ENCODE measurements at places on chromosomes 4 and X. TPM values are rescaled to one million over a fixed set of nuclear protein-coding genes. Genes with fewer than 3 reads are reported as not detected.

Gene NSG1
- 66.3 TPM for total RNA-seq

Gene GYPE
- 5.7 TPM for total RNA-seq

Gene KLHL4
- not detected for total RNA-seq

Gene CLTRN
- 0.68 TPM for total RNA-seq

Gene GLOD5
- not detected for total RNA-seq

Gene ZCCHC18
- total RNA-seq = 26.2 TPM

Gene SULT1E1
- not detected for total RNA-seq

Gene UCP1
- not detected for total RNA-seq

DNA sequence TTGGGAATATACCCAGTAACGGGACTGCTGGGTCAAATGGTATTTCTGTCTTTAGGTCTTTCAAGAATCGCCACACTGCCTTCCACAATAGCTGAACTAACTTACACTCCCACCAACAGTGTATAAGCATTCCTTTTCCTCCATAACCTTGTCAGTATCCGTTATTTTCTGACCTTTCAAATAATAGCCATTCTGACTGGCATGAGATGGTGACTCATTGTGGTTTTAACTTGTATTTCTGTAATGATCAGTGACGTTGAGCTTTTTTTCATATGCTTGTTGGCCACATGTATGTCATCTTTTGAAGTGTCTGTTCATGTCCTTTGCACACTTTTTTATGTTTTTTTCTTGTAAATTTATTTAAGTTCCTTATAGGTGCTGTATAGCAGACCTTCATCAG is 81.2 kb downstream of the ADAM29 start:
- no peak for DNase-seq

- DNase-seq = no peak
Measured at GRCh38 chrX:51215266-51215665, 117.4 kb upstream of the NUDT10 start.

DNA sequence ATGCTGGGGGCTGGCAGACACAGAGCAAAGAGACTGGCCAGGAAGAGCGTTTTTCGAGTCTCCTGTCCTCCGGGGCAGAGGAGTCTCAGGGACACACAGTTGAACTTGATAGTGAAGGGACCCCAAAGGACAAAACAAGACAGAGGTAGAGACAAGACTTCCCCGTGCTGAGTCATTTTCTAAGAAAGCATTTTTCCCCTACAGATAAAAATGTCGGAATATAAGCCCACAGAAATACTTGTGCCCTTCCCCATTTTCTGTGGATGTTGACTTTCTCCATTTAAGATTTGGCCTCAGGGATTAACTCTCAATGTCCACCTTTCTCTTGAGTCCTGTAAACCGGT is 523 bp upstream of the BTK start:
- no peak for DNase-seq

GRCh38 chr4:94448815-94449375 is 2.8 kb upstream of the PDLIM5 start:
- no peak for DNase-seq

DNA sequence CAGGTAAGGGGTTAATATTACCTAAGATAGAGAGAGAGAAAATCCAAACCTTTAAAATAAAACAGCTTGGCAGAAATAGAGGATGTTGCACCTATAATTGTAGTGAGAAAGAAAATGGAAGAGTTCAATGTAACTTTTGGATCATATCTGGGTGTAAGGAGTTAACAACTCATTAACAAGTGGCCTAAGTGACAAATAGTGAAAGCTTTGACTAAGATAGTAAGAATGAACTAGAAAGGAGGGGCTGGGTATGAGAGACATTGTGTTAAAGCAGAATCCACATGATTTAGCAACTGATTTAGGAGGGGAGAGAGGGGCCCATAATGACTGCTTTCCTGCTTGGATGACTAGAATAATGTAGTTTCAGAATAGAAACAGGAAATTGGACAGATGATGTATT is 761.0 kb downstream of the IL1RAPL1 start:
- no peak for DNase-seq

DNA sequence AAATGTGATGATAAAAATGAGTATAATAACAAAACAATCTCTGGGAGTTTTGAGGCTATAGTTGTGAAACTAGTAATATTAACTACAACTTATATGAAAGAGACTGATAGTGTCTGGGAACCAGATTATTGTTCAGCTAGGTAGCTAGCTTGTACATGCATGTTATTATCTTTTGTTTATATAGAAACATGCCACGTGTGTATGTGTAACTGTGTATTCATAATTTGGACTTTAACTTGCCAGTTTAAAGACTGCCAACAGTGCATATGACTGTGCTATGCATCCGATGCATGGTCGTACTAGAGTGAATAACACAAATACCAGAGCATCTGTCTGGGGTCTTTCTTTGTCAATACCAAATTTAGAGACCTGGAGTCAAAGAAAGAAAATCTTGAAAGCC is 92.2 kb downstream of the ADGRL3 start:
- DNase-seq = no peak

- DNase-seq = no peak
Measured at GRCh38 chr4:17327591-17327990, 184.3 kb downstream of the QDPR start.

DNA sequence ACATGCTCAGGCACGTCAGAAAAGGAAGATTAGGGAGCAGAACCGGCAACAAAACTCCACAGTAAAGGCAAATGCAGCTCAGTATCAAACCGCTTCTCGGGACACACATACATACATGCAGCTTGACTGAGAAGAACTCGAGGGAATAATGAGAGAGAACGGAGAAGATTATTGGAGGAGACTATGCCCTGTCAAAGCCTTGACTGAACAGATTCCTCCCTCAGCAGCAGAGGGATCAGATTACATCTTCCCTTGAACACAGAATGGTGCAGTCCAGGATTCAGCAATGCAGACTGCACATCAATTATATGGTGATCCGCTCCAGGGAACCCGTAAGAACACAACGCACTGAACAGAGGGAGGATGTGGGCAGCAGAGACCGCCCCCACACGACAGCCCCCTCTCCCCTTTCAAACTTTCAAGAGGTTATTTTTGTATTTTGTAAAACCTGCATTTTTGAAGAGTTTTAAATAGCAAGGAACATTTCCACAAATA is 183.2 kb downstream of the FBXW7 start:
- peak; percentile 69 for DNase-seq

GRCh38 chr4:60780874-60781273 is 419.3 kb upstream of the ADGRL3 start:
- no peak for DNase-seq

- DNase-seq = no peak
Measured at GRCh38 chrX:31117266-31117665, 45.4 kb upstream of the FTHL17 start.

DNA sequence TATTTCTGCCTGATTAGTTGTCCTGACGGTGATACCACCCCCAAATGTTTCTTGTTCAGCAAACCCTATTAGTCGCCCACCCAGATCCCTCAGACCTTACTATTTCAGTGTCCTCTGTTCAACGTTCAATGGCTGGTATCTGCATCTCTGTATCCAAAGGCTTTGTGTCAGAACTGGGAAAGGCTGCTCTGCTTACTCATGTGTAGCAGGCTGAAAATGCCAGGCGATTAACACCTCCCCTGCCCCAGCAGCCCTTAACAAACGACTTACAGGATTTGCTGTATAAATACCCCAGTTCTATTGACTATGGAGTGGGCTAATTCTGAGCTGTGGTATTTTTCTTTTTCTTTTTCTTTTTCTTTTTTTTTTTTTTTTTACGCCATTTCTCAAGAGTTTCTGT is 415.0 kb downstream of the ZNF674 start:
- DNase-seq = no peak

GRCh38 chrX:35276115-35276514 is 333.5 kb downstream of the FAM47B start:
- no peak for DNase-seq

DNA sequence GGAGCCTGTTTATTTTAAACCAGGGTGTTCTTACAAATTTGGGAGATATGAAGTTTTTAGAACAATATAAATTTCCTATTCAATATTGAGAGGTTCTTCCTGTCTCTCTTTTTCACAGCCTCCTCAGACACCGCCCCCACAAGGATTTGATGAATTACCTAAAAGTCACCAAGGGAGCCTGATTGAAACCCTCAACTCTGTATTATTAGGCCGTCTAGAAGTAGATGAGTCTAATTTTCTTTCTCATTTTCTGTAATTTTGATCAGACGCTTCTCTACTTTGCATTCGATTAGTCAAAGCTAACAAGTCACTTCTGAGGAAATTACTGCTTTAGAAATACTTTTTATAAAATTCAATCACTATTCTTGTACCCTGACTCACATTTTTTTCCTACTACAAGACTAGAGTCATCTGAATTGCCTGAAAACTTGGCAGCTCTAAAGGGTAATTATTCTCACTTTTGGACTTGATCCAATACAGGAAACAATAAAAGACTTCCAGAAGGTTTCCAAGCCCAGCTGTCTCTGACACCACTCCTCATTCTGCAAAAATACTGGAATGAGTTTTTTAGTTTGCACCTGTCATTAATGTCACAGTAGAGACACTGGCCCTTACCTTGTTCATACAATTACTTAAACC is 111.2 kb downstream of the ELOVL6 start:
- no peak for DNase-seq

- no peak for DNase-seq
Measured at GRCh38 chrX:12349201-12349600, 210.9 kb downstream of the FRMPD4 start.

DNA sequence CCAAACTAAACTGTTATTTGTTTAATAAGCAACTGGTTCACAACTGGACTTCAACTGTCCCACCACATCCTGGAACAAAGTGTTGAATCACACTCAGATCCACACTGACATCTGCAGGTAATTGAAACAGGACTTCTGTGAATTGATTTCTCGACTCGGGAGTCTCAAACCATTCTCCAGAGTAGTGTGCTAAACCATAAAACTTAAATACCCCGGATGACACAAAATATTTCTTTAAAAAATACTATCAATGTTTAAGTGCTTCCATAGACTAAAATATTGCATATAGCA is 95.4 kb upstream of the PLAC1 start:
- no peak for DNase-seq

DNA sequence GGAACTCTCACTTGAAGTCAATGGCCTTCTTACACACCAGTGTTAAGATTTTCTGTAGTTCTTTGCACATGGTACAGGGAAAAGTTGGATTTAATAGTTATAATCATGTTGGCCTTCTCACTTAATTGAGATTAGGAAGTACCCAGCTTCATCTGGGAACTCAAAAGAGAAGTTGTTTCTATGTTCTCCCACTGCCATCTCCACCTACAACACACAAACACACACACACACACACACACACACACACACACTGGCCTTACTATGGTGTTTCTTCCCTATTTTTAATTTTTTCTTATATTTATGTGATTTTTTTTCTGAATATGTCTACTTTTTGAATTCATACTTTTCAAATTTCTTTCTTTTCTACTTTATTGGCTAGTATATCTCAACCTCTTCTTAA is 10.0 kb upstream of the CHIC2 start:
- no peak for DNase-seq

DNA sequence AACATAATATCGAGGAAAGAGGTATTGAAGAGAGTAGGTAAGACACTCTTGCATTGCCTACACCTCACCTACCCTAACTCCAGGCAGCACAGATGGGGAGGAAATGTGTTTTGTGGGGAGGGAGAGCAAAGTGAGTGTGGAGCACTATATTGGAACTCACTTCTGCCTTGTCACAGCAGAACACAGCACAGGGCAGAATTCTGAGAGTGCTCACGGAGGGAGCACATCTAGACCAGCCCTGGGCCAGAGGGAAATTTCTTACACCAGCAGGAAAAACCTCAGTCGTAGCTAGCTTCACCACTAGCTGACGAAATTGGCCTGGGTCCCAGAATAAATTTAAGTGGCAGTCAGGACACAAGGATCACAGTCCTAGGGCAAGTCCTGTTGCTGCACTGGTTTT is 517.3 kb downstream of the TMA16 start:
- DNase-seq = no peak

DNA sequence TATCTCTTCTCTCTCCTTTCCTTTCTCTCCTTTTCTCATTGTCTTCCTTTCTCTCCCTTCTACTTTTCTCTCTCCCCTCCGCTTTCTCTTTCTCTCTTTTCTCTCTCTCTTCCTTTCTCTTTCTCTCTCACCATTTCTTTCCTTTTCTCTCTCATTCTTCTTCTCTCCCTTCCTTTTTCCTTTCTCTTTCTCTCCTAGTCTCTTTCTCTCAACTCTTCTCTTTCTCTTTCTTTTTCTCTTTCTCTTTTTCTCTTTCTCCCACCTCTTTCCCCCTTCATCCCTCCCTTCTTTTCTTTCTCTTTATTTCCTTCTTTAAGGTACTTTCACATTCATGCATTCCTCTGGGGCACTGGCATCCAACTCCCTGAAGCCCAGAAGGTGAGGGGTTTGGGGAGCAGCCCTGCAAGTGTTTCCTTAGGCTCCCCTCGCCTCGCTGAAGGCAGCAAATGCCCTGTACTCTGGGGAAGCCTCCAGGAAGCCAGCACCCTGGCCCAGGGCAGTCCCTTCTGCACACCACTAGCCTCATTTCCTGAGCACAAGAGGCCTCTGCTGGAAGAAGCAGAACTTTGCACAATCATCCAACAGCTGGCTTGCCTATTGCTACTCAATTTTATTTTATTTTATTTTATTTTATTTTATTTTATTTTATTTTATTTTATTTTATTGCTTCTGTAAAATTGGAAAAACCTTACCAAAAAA is 124.2 kb downstream of the NFKB1 start:
- DNase-seq = peak; percentile 78

- DNase-seq = no peak
Measured at GRCh38 chr4:101141230-101141629, 206.1 kb downstream of the PPP3CA start.

DNA sequence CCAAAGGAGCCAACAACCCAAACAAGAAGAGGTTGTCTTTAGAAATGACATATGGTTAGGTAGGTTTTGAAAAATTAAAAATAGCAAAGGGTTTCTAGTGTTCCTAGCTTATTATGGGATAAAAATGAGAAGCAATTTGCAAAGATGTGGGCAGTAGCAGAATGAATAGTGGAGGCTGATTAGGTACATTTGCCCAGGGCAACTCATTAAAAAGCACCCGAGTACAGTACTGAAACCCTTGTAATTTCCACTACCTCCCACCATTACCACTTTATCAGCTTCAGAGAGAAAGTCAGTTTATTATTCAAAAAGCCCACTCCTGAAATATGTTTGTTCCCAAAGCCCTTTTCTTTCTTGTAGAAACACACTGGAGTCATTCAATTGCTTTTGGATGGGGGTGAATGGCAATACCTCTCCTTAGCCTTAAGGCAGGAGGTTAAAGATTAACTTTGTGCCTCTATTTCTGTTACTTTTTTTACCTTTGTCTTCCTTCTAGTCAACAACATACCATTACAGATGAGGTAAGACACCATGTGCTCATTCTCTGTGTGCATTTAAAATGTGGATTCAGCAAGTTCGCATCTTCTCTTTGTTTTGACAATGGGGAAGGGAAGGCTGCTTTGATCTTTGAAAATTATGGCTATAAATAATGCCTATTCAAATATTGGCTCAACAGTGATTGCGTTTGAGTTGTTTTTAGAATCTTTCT is 353.8 kb upstream of the CASK start:
- DNase-seq = no peak

- no peak for DNase-seq
Measured at GRCh38 chr4:7933651-7934510, 5.8 kb downstream of the AFAP1 start.

GRCh38 chr4:61723492-61723891 is 523.4 kb downstream of the ADGRL3 start:
- no peak for DNase-seq
